Stimulated activated CD4-positive, alpha-beta T cell treated with anti-CD3 and anti-CD28 coated beads, Interleukin-12 subunit alpha, Interleukin-12 subunit beta, amount 100 ng/mL, for 48 hours (primary cell): ENCODE measurements at places on chromosomes 4 and X.

GRCh38 chrX:113892401-113892800 is 691.5 kb upstream of the HTR2C start:
- DNase-seq = no peak

DNA sequence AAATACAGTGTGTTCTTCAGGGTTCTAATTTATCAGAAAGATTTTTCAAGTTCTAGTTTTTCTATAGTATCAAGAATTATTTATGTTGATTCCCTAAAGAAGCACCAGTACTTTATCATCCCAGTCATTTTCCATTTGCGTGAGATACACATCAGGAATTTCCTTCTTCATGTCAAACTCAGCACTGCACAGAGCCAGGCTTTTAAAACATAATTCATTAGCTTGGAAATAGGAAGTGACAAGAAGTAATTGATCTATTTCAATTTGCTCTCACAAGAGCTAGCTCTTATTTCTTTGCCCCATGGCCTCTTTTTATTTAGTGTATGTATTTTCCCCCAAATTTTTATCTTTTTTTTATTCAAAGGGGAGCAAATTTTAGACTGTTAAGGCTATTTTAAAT is 13.0 kb upstream of the SLC10A4 start:
- DNase-seq = no peak

DNA sequence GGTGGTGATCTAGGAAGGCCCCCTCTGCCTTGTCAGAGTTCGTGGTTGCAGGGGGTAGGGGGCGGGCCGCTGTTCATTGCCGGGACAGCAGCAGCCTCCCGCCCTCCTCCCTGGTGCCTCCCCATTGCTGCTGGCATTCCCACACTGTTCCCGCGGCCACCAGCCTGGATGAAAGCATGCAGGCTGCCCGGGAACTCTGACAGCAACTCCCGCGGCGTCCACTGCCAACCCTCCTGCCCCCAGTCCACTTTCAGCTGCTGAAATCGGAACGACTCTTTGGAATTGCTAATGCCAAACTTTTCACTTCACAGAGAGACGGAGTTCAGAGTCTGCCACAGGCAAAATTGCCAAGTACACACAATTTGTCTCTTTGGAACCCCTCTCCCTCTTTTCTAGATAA is 121.9 kb downstream of the BEND2 start:
- DNase-seq = no peak

- no peak for DNase-seq
Observed at GRCh38 chrX:2517055-2517454, 16.3 kb upstream of the DHRSX start.

DNA sequence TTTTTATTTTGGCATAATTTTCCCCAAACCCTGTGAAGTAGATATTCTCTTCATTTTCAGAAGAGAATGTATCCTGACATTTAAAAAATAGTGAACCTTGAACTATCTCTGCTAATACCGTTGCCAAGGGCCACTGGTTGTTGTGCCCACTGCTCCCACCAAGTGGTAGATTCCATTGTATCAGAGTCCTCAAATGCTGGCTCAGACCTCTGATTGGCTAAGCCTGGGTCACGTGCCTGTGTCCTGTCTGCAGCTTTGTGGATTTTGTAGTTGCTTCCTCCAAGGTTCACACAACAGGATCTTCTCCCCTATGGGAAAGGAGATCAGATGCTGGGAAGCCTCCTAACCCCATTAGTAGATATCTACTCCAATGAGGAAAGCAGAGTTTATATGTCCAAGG is 104.8 kb upstream of the CASK start:
- DNase-seq = no peak

DNA sequence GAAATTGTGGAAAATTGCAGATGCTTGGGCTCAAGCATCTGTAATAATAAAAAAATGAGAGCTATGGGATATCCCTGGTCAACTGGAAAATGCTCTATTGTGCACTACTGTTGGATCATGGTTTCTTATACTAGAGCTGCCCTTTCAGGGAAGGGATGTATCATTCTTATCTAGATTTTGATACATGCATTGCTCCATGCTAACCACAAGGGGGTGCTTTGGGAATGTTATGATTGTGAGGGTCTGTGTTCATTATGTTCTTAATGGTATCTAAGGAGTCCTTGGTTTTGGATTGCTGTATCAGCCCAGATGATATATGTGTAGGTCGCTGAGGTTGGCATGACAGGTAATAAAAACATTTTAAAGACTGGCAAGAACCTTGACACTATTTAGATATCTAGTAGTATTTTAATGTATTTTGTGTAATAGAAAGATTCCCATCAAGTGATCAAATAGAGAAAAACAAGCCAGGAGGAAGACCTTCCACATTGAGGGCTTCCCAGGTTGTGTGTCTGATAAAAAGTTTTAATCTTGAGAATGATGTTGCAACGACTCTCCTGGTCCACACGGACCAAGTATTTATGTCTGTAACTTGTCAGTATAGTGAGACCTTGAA is 49.2 kb upstream of the TLR2 start:
- no peak for DNase-seq
